ENCODE measurements at places on chromosomes 3 and 15. TPM values are rescaled to one million over a fixed set of nuclear protein-coding genes. Genes with fewer than 3 reads are reported as not detected.
A peak's percentile ranks its signal among the peaks of the same experiment; 100 is the strongest.

The WNT7A gene
- not detected for total RNA-seq

The UBA3 gene
- total RNA-seq, result 103 TPM

DNA sequence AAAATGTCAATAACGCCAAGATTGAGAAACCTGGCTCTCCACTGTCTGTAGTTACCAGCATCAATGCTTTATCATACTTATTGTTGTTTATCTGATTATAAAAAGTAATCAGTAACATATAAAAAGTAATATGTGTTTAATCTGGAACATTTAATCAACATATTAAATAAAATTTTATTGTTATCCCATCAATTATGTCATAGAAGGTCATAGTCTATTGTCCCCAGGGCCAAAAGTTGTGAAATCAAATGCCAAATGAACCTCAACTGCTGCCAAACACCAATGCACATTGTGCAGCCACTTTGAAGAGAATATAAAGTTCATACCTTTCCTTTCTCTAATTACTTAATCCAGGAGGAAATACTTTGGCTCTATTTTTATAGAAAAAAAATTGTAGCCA is 106.6 kb downstream of the EOMES start:
- H3K27ac ChIP-seq, result no peak overlapping the region
- no peaks in the 10 kb centered on the region for H3K4me1 ChIP-seq
- H3K27me3 ChIP-seq, result no peaks in the 10 kb centered on the region

- no peaks in the 10 kb centered on the region for H3K27me3 ChIP-seq
- no peaks in the 10 kb centered on the region for H3K4me1 ChIP-seq
- H3K27ac ChIP-seq, result no peak overlapping the region
- no peaks in the 10 kb centered on the region for H3K36me3 ChIP-seq
- DNase-seq, result no peak
Measured at GRCh38 chr3:11944052-11944673, 60.0 kb upstream of the SYN2 start.

The PPP1R14D gene
- not detected for total RNA-seq

GRCh38 chr3:111299192-111299615 is 227.6 kb downstream of the NECTIN3 start:
- H3K4me3 ChIP-seq, result no peak overlapping the region
- no peaks in the 10 kb centered on the region for H3K27me3 ChIP-seq
- no peak overlapping the region for H3K27ac ChIP-seq
- no peaks in the 10 kb centered on the region for H3K36me3 ChIP-seq
- peaks cover 45% of the 10 kb centered on the region for H3K4me1 ChIP-seq
- DNase-seq, result no peak

DNA sequence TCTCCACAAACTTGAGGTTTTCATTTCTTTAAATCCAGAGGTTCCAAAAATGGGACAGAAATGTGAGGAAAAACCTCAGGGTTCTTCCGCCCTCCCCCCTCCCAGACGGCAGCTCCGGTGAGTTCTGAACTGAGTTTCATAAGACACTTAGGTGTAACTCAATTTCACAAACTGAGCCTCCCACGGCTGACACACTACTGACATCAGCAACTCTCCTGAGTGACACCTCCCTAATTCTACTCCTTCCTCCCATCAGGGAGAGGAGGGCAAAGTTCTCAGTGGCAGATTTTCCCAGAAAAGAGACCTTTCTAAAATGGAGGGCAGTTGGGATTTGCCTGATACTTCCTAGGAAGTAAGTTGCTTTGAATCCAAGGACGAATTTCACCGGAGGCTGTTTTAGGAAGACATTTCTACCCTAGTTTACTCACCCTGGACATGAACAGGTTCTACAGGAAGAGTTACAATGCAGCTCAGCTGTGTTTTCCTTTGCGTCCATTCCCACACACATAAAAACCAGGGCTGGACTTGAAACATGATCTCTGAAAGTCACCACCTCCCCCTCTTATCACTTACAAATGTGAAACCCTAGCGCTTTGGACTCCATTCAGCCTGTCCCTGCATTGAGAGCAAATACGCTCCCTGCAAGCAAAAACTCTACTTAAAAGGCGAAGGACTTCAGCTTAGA is 78.1 kb upstream of the LMOD3 start:
- no peaks in the 10 kb centered on the region for H3K27me3 ChIP-seq
- peak; percentile 83 for DNase-seq
- peaks cover 40% of the 10 kb centered on the region for H3K36me3 ChIP-seq
- peak overlapping the region; percentile 90 for H3K4me3 ChIP-seq
- H3K27ac ChIP-seq, result peak overlapping the region; percentile 99

- no peak for DNase-seq
- no peaks in the 10 kb centered on the region for H3K4me1 ChIP-seq
- H3K27ac ChIP-seq, result no peak overlapping the region
- H3K27me3 ChIP-seq, result peaks cover 17% of the 10 kb centered on the region
- no peaks in the 10 kb centered on the region for H3K36me3 ChIP-seq
- no peak overlapping the region for H3K4me3 ChIP-seq
Measured at GRCh38 chr15:39515765-39516164, 65.1 kb upstream of the THBS1 start.

The SNTN gene
- total RNA-seq, result not detected

GRCh38 chr3:194632226-194632808 is 902 bp downstream of the TMEM44 start:
- H3K4me1 ChIP-seq, result peaks cover 5% of the 10 kb centered on the region
- H3K27ac ChIP-seq, result no peak overlapping the region

DNA sequence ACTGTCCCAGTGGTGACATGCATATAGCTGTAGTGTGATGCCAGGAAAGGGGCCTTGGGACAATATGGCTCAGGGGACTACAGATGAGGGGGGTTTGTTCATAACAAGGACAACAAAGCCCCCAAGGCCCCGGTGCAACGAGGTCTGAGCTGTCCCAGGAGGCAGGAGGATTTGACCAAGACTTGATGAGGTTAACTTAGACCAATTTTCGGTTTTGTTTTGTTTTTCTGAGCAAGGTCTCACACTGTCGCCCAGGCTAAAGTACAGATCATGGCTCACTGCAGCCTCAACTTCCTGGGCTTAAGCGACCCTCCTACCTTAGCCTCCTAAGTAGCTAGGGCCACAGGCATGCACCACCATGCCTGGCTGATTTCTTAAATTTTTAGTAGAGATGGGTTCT is 23.8 kb downstream of the EFCAB12 start:
- peaks cover 1% of the 10 kb centered on the region for H3K4me1 ChIP-seq
- H3K27me3 ChIP-seq, result no peaks in the 10 kb centered on the region
- H3K36me3 ChIP-seq, result no peaks in the 10 kb centered on the region
- no peak overlapping the region for H3K4me3 ChIP-seq
- H3K27ac ChIP-seq, result no peak overlapping the region
- DNase-seq, result no peak

The PRRT3 gene
- 13.5 TPM for total RNA-seq

GRCh38 chr3:38257583-38257982 is 8.0 kb upstream of the SLC22A13 start:
- DNase-seq, result no peak
- no peak overlapping the region for H3K4me3 ChIP-seq
- H3K27me3 ChIP-seq, result no peaks in the 10 kb centered on the region
- peaks cover 25% of the 10 kb centered on the region for H3K4me1 ChIP-seq
- H3K36me3 ChIP-seq, result peaks cover 53% of the 10 kb centered on the region

DNA sequence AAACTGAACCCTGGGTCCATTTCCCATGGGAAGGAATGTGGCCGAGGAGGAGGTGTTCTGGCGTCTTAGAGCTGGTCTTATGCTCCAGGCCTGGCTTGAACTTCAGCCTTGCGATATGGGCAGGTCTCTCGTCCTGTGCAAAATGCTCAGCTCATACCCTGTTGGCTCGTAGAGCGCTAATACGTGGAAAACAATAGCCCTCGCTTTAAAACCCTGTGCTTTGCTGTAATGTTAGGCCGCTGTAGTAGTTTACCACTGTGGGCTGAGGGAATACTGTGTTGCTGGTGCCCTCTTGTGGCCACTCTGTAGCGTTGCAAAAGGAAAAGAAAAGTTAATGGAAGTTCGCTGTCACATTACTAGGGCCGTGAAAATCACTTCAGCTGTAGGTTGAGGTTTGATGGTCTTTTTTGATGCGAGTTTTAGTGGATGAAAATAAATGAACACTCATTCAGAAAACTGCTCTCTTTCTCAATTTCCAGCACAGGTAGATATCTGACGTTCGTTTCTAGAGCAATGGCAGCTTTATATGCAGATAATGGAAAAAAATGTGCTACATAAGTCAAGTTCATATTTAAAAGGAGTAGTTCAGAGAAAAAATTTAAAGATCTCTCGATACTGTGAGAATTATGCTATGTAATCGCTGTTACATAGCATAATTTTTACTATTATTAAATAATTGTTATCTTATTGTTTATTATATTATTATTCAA is 92.9 kb downstream of the MCTP2 start:
- peaks cover 25% of the 10 kb centered on the region for H3K4me1 ChIP-seq
- no peaks in the 10 kb centered on the region for H3K27me3 ChIP-seq
- H3K36me3 ChIP-seq, result peaks cover 38% of the 10 kb centered on the region
- H3K27ac ChIP-seq, result no peak overlapping the region
- DNase-seq, result peak; percentile 86

The ETV5 gene
- 2.2 TPM for total RNA-seq

DNA sequence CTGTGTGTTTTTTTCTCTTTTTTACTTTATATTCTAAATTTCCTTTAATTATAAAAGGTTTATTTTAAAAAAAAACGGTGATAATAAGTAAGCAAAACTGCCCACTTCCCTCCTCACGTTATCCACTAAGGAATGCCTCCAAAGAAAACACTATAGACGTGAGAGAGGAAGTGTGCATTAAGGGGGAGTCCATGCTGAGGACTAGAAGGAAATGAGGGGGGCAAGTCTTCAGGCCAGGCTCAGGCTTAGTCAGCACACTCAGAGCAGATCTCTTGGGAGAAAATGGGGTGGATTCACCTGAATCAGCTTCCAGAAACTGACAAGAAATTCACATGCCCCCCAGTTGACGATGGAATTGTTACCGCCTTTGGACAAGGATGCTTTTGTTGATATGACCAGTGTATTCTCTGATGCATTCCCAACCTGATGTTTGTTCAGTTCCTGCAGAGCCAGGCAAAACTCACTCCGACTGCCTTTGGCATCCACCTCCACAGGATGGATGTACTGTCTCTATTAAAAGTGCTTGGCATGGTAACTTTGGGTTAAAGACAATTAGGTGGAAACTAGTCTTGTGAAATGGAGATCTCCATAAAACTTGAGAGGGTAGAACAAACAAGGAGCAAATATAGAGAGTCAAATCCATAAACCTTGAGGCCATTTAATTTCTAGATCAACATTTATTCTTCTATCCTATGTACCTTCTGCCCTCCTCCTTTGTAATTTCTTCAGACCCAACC is 167.8 kb downstream of the MYRIP start:
- no peaks in the 10 kb centered on the region for H3K4me1 ChIP-seq
- H3K27me3 ChIP-seq, result no peaks in the 10 kb centered on the region
- H3K27ac ChIP-seq, result no peak overlapping the region
- H3K36me3 ChIP-seq, result no peaks in the 10 kb centered on the region

- H3K4me3 ChIP-seq, result peak overlapping the region; percentile 71
- H3K27ac ChIP-seq, result peak overlapping the region; percentile 92
- H3K4me1 ChIP-seq, result peaks cover 55% of the 10 kb centered on the region
- peaks cover 13% of the 10 kb centered on the region for H3K27me3 ChIP-seq
- H3K36me3 ChIP-seq, result no peaks in the 10 kb centered on the region
- DNase-seq, result peak; percentile 91
Measured at GRCh38 chr3:197428117-197428801, 127.5 kb downstream of the BDH1 start.

DNA sequence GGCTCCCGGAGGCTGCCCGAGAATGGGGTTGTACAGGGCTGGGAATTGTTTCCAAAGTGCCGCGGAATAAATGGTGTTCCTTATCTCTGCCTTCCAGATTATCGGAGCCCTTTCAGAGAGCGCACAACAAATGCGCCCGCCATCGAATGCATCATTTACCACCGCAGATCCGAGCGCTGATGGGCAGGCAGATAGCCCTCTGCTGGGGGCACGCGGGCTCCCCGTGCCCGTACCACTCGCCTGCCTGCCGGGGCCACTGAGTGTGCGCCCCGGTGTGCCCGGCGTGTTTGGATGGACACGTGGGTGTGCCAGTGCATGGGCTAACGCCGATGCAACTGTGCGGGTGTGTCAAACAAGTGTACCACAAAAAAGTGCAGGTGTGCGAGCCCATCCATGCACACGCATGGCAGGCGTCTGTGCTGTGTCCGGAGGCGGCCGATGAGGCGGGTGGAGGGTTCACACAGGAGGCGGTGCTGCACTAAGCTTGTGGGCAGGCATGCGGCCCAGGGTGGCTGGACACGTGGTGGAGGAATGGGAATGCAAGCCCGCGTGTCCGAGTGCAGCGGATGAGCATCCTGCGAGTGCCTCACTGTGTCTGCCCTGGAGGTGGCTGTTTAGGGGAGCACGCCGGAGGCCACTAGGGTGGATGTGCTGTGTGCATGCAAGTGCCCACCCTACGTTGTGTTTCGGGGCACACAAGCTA is 3.8 kb upstream of the GATA2 start:
- DNase-seq, result no peak
- peaks cover 63% of the 10 kb centered on the region for H3K27me3 ChIP-seq
- H3K36me3 ChIP-seq, result no peaks in the 10 kb centered on the region
- peak overlapping the region; percentile 76 for H3K4me3 ChIP-seq
- no peak overlapping the region for H3K27ac ChIP-seq
- H3K4me1 ChIP-seq, result peaks cover 2% of the 10 kb centered on the region

- no peak for DNase-seq
- no peak overlapping the region for H3K4me3 ChIP-seq
- no peak overlapping the region for H3K27ac ChIP-seq
- no peaks in the 10 kb centered on the region for H3K27me3 ChIP-seq
- H3K4me1 ChIP-seq, result no peaks in the 10 kb centered on the region
Measured at GRCh38 chr3:194532591-194532990, 45.8 kb upstream of the ATP13A3 start.

GRCh38 chr3:133380481-133381225 is 19.2 kb upstream of the BFSP2 start:
- DNase-seq, result no peak
- H3K27ac ChIP-seq, result no peak overlapping the region
- H3K27me3 ChIP-seq, result peaks cover 2% of the 10 kb centered on the region
- H3K4me1 ChIP-seq, result no peaks in the 10 kb centered on the region

The BLM gene
- 64.1 TPM for total RNA-seq

- H3K36me3 ChIP-seq, result no peaks in the 10 kb centered on the region
- no peak for DNase-seq
- no peaks in the 10 kb centered on the region for H3K4me1 ChIP-seq
- H3K4me3 ChIP-seq, result no peak overlapping the region
Measured at GRCh38 chr3:174462916-174463315, 396.2 kb upstream of the NAALADL2 start.

GRCh38 chr15:36914960-36915808 is 185.2 kb downstream of the MEIS2 start:
- no peak overlapping the region for H3K27ac ChIP-seq
- DNase-seq, result no peak
- H3K4me1 ChIP-seq, result no peaks in the 10 kb centered on the region
- no peak overlapping the region for H3K4me3 ChIP-seq
- H3K36me3 ChIP-seq, result no peaks in the 10 kb centered on the region
- no peaks in the 10 kb centered on the region for H3K27me3 ChIP-seq

- DNase-seq, result peak; percentile 65
- H3K4me3 ChIP-seq, result no peak overlapping the region
- H3K27ac ChIP-seq, result no peak overlapping the region
- no peaks in the 10 kb centered on the region for H3K36me3 ChIP-seq
- H3K27me3 ChIP-seq, result peaks cover 6% of the 10 kb centered on the region
Measured at GRCh38 chr3:139202226-139202958, 141.4 kb upstream of the MRPS22 start.

The TMEM207 gene
- total RNA-seq, result not detected

- peaks cover 2% of the 10 kb centered on the region for H3K27me3 ChIP-seq
- peaks cover 3% of the 10 kb centered on the region for H3K4me1 ChIP-seq
- H3K4me3 ChIP-seq, result no peak overlapping the region
- H3K27ac ChIP-seq, result no peak overlapping the region
Measured at GRCh38 chr15:68372291-68372811, 59.6 kb downstream of the ITGA11 start.
